Astrocyte (in vitro differentiated cells and primary cell): ENCODE measurements at places on chromosomes 4 and X.

DNA sequence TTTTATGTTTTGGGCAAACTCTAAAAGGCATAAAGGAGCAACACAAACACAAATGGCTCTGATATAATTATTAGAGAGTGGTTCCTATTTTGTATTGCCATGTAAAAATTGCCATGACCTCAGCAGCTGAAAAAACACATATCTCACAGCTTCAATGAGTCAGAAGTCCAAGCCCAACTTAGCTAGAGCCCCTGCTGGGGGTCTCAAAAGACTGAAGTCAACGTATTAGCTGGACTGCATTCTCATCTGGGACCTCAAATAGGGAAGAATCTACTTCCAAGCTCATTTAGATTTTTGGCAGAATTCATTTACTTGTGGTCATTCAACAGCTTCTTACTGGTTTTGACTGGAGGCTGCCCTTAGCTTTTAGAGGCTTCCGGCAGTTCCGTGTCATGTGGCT, 47.4 kb downstream of the FREM3 start:
- no peaks in the 10 kb centered on the region for H3K4me1 ChIP-seq
- DNase-seq: peak; percentile 2
- no peaks in the 10 kb centered on the region for H3K36me3 ChIP-seq
- H3K4me3 ChIP-seq: no peak overlapping the region
- H3K27me3 ChIP-seq: no peaks in the 10 kb centered on the region

DNA sequence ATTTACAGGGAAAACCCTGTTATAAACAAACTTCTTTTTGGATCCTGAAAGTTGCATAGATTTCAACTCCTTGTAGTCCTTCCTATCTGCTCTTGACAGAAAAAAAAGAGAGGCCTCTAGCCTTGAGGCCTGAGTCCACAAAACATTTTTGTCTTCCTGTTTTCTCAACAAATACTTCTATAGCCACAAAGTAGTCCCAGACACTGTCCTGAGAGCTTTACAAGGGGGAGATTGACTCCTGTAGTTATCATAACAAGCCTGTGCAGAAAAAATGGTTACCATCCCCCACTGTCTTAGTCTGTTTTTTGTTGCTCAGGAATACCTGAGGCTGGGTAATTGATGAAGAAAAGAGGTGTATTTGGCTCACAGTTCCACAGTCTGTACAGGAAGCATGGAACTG, 35.2 kb downstream of the PCDH7 start:
- no peak overlapping the region for H3K4me3 ChIP-seq
- no peaks in the 10 kb centered on the region for H3K36me3 ChIP-seq
- H3K27me3 ChIP-seq: no peaks in the 10 kb centered on the region

DNA sequence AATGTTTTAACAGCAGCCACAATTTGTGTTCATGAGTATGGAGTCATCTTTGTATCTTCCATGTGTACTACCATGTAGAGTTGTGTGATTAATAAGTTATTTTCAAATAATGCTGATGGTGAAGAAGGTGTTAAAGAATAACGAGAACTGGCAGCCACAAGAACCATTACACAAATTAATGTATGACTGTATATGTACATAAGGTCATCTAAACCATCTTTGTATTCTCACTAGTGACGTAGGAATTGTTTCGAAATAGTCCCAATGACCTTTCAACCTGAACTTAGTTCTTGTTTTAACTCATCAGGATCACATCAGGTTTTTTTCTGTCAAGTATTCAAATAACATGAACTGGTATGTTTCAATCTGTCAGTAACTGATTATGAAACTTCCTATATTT, 48.3 kb upstream of the NOCT start:
- no peak overlapping the region for H3K27ac ChIP-seq
- no peak overlapping the region for H3K4me3 ChIP-seq
- no peaks in the 10 kb centered on the region for H3K4me1 ChIP-seq
- H3K36me3 ChIP-seq: no peaks in the 10 kb centered on the region
- no peak for DNase-seq
- no peaks in the 10 kb centered on the region for H3K27me3 ChIP-seq

- H3K4me1 ChIP-seq: no peaks in the 10 kb centered on the region
- no peak overlapping the region for H3K4me3 ChIP-seq
- no peaks in the 10 kb centered on the region for H3K36me3 ChIP-seq
Measured at GRCh38 chrX:37958525-37959211, 47.7 kb upstream of the SYTL5 start.

- H3K27me3 ChIP-seq: no peaks in the 10 kb centered on the region
- H3K4me3 ChIP-seq: no peak overlapping the region
- no peak overlapping the region for H3K27ac ChIP-seq
- DNase-seq: peak; percentile 65
- H3K36me3 ChIP-seq: no peaks in the 10 kb centered on the region
Measured at GRCh38 chr4:19729886-19730651, 521.6 kb upstream of the SLIT2 start.

- H3K4me1 ChIP-seq: no peaks in the 10 kb centered on the region
- no peak overlapping the region for H3K4me3 ChIP-seq
- H3K27me3 ChIP-seq: no peaks in the 10 kb centered on the region
- peak; percentile 3 for DNase-seq
- no peaks in the 10 kb centered on the region for H3K36me3 ChIP-seq
Measured at GRCh38 chr4:98950925-98951324, 22.0 kb upstream of the EIF4E start.

DNA sequence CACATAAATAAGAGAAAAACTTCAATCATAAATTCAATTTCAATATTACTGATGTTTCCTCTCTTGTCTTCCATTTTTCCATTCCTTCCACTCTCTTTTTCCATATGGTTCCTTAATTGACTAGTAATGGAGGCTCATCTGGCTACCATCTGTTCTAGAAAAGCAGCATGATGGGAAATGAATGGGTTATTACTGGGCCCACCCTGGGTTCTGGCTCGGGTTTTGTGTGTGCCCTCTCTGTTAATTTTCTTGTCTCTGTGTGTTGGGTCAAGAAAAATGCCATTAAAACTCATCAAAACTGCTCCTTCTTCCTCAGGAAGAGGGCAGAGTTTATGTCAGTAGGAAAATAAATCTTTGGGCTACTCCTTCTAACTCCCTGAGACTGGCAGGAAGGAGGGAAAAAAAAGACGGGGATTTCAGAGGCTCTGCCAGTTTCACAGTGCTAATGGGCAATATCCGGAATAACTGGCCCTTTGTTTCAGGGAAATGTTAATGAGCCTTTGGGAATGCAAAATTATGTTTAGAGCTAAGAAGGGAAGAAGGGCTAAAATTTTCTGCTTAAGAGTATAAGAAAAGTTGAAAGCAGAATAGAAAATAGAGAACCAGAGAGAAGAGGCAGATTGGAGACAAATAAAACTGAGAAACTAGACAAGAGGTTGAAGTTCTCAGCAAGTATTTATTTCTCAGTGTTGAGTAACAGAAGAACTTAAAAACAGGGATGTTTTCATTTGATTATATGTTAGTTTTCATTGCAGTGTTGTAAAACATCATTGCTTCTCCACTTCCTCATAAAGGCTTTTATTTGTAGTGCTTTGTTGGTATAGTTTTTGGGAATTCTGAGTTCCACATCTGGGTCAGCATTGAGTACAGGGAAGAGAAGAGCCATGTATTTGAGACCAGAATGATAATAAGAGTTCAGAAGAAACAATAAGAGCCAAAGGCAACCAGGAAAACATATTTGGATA, 19.7 kb downstream of the GABRB1 start:
- H3K4me1 ChIP-seq: no peaks in the 10 kb centered on the region
- H3K36me3 ChIP-seq: no peaks in the 10 kb centered on the region
- H3K27me3 ChIP-seq: no peaks in the 10 kb centered on the region
- H3K4me3 ChIP-seq: no peak overlapping the region
- H3K27ac ChIP-seq: no peak overlapping the region

DNA sequence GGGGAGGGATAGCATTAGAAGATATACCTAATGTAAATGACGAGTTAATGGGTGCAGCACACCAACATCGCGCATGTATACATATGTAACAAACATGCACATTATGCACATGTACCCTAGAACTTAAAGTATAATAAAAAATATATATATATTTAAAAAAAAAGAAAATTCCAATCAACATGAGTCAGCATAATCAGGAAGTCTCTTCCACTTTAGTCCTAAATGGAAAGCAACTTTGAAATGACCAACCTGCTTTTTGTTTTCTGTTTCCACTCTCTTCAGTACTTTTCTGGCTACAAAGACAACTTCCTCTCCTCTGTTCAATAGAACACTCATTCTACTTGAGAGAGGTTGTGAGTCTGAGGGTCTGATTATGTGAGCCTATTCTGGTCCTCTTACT, 13.5 kb upstream of the MAGEA8 start:
- H3K4me1 ChIP-seq: no peaks in the 10 kb centered on the region
- no peak for DNase-seq
- H3K36me3 ChIP-seq: no peaks in the 10 kb centered on the region

GRCh38 chr4:183154701-183155391, 55.8 kb downstream of the WWC2 start:
- H3K4me1 ChIP-seq: no peaks in the 10 kb centered on the region
- H3K36me3 ChIP-seq: no peaks in the 10 kb centered on the region
- no peak for DNase-seq
- no peak overlapping the region for H3K27ac ChIP-seq
- no peaks in the 10 kb centered on the region for H3K27me3 ChIP-seq

DNA sequence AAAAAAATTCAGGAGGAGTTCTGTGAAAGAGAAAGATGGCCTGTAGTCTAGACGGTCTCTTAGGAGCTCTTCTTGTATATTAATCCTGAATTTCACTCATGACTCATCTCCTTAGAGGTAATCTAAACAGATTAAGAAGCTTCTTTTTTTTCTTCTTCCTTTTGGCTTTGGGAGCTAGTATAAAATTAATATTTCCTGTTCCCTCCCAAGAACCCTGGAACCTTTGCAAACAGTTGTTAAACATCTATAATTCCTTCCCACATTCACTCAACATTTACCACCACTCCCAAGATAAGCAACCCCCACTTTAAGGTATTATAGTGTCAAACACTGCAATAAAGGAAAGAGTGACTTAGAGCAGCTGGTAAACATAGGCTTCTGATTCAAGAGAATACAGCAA, 146.4 kb upstream of the EDNRA start:
- H3K27ac ChIP-seq: no peak overlapping the region
- peaks cover 5% of the 10 kb centered on the region for H3K4me1 ChIP-seq
- DNase-seq: peak; percentile 59

GRCh38 chr4:43224559-43224958, 332.0 kb downstream of the GRXCR1 start:
- no peak for DNase-seq
- H3K4me3 ChIP-seq: no peak overlapping the region
- no peaks in the 10 kb centered on the region for H3K36me3 ChIP-seq
- H3K27me3 ChIP-seq: no peaks in the 10 kb centered on the region

DNA sequence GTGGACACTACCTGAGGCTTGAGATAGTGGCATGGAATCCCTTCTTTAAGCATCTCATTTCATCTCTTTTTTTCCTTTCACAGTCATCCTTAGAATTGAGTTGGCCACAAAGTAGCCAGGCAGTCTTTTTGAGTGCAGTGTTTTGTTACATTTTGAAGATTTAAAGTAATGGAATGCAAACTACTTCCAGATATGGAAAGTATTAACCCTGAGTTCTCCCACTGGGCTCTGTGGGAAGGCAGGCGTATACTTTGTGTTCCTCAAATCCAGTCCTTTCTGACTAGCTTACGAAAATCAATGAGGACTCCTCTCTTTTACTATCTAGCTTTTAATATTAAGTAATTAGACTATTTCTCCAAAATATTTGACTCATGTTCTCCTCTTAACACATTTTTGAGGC, 29.9 kb downstream of the PCDH10 start:
- peaks cover 3% of the 10 kb centered on the region for H3K36me3 ChIP-seq
- H3K4me3 ChIP-seq: no peak overlapping the region
- peak; percentile 61 for DNase-seq
- peaks cover 13% of the 10 kb centered on the region for H3K4me1 ChIP-seq
- H3K27ac ChIP-seq: peak overlapping the region; percentile 8

- no peak overlapping the region for H3K4me3 ChIP-seq
- DNase-seq: peak; percentile 89
Measured at GRCh38 chrX:112819008-112819640, 21.5 kb downstream of the AMOT start.

- H3K27me3 ChIP-seq: no peaks in the 10 kb centered on the region
- H3K36me3 ChIP-seq: no peaks in the 10 kb centered on the region
- H3K4me1 ChIP-seq: no peaks in the 10 kb centered on the region
- H3K27ac ChIP-seq: peak overlapping the region; percentile 78
- no peak overlapping the region for H3K4me3 ChIP-seq
- peak; percentile 95 for DNase-seq
Measured at GRCh38 chr4:168758351-168758876, 251.6 kb downstream of the CBR4 start.

- no peaks in the 10 kb centered on the region for H3K27me3 ChIP-seq
- no peak overlapping the region for H3K27ac ChIP-seq
- DNase-seq: peak; percentile 35
- no peak overlapping the region for H3K4me3 ChIP-seq
- H3K36me3 ChIP-seq: no peaks in the 10 kb centered on the region
Measured at GRCh38 chr4:163548481-163549243, 54.2 kb downstream of the TMA16 start.

GRCh38 chr4:84615355-84615754, 32.4 kb downstream of the CDS1 start:
- no peaks in the 10 kb centered on the region for H3K36me3 ChIP-seq
- DNase-seq: no peak
- H3K4me1 ChIP-seq: no peaks in the 10 kb centered on the region
- H3K27ac ChIP-seq: no peak overlapping the region

GRCh38 chr4:77815636-77816035, 3.5 kb downstream of the CNOT6L start:
- no peak overlapping the region for H3K27ac ChIP-seq
- H3K36me3 ChIP-seq: no peaks in the 10 kb centered on the region
- peaks cover 10% of the 10 kb centered on the region for H3K4me1 ChIP-seq
- no peaks in the 10 kb centered on the region for H3K27me3 ChIP-seq

GRCh38 chrX:5976332-5976731, 252.3 kb downstream of the NLGN4X start:
- H3K27ac ChIP-seq: no peak overlapping the region
- H3K36me3 ChIP-seq: no peaks in the 10 kb centered on the region
- H3K27me3 ChIP-seq: no peaks in the 10 kb centered on the region
- no peak overlapping the region for H3K4me3 ChIP-seq

GRCh38 chr4:177163532-177163931, 146.1 kb upstream of the NEIL3 start:
- H3K27me3 ChIP-seq: no peaks in the 10 kb centered on the region
- DNase-seq: peak; percentile 73
- no peaks in the 10 kb centered on the region for H3K36me3 ChIP-seq
- H3K4me1 ChIP-seq: no peaks in the 10 kb centered on the region
- no peak overlapping the region for H3K27ac ChIP-seq
- H3K4me3 ChIP-seq: no peak overlapping the region

DNA sequence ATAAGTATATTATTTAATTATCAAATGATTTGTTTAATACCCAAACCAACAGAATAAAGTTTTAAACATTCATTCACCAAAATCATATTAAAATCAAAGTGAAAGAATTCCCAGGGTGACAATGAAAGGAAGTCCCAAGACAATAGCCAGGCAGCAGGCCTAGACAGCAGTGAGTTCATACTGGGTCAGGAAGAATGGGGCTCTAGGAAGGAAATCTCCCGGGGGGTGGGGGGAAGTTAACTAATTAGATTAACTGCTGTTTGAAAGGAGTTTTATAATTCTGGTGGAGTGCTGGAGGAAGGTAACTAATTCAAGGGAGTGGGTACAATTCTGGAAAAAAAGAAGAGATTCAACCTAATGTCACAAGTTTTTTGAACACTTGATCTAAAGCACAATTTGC, 104.1 kb downstream of the ZAR1 start:
- no peaks in the 10 kb centered on the region for H3K4me1 ChIP-seq
- no peak overlapping the region for H3K27ac ChIP-seq
- no peak overlapping the region for H3K4me3 ChIP-seq
- H3K36me3 ChIP-seq: peaks cover 16% of the 10 kb centered on the region
- DNase-seq: no peak

- H3K27ac ChIP-seq: no peak overlapping the region
- DNase-seq: no peak
- no peaks in the 10 kb centered on the region for H3K36me3 ChIP-seq
- no peaks in the 10 kb centered on the region for H3K27me3 ChIP-seq
Measured at GRCh38 chr4:61239250-61239649, 39.1 kb downstream of the ADGRL3 start.
